ENCODE measurements at places on chromosomes 3 and 15. TPM values are rescaled to one million over a fixed set of nuclear protein-coding genes. Genes with fewer than 3 reads are reported as not detected.

GRCh38 chr3:19002606-19003005, 145.7 kb upstream of the KCNH8 start:
- DNase-seq: no peak

DNA sequence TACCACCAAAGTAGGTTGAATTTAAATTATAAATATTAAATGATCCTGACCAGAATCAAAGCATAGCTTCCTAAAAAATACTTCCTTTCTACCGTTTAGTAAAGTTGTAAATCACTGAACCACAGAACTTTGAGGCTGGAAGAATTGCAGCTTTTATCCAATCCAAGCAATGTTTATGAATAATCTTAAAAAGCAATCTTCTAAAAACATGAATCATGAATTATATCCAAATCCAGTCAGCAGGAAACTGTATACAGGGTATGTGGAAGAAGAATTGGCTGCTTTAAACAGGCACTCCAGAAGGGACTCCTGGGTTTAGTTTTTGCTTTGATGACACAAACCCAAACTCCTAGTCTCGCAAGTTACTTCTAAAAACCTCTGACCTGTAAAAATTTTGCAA, 30.2 kb downstream of the HEG1 start:
- no peak for DNase-seq

DNA sequence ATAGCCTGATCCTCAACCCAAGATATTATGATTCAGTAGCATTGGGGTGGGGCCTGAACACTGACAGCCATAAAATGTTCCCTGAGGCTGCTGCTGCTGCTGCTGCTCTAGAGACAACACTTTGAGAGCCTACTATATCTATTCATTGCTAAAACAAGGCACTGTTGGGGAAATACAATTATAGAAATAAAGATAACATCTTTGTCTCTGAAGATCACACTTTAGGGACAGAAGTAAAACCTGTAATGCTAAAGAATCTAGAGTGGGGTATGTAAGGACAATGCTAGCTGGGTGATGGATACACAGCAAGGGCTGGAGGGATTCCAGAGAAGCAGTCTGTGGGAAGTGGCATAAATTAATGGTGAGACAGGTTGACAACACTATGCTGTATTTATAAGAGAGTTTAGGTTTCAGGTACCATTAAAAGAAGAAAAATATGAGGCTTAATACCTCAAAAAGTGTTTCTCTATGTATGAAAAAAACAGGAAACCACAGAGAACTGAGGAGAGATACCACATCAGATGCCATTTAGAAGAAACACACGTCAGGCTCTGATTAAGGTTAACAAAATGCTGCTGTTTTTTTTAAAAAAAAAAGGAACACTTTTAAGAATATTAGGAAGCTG, 115.9 kb downstream of the CBLB start:
- no peak for DNase-seq

GRCh38 chr3:183434503-183434902, 6.1 kb upstream of the MCF2L2 start:
- DNase-seq: no peak

DNA sequence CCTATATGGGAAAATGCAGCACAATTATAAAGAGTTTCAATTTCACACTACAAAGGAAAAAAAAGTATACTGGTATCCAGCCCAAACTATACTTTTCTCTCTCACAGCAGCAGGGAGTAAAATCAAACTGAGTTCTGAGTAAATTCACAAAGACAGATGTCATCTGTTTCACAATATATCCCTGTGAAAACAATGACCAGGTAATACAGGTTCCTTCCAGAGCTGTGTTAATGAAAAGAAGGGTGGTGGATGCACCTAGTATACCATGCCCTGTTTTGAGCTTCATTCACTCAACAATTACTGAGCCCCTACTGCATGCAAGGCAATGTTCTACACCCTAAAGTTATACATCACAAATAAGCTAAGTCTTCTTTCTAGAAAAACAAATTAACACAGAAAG, 108.5 kb downstream of the TJP1 start:
- DNase-seq: no peak

Gene SLC12A1
- total RNA-seq: not detected

Gene CACNA2D2
- 2.4 TPM for total RNA-seq

Gene KCNMB2
- 0.72 TPM for total RNA-seq

Gene DUOX1
- 0.96 TPM for total RNA-seq

Gene TGM5
- total RNA-seq: not detected

Gene IL17RB
- total RNA-seq: 18.6 TPM

Gene IL16
- total RNA-seq: 3.7 TPM

Measured in colonic mucosa (tissue), 4 donors.